ENCODE measurements at places on chromosomes 3 and 15.

DNA sequence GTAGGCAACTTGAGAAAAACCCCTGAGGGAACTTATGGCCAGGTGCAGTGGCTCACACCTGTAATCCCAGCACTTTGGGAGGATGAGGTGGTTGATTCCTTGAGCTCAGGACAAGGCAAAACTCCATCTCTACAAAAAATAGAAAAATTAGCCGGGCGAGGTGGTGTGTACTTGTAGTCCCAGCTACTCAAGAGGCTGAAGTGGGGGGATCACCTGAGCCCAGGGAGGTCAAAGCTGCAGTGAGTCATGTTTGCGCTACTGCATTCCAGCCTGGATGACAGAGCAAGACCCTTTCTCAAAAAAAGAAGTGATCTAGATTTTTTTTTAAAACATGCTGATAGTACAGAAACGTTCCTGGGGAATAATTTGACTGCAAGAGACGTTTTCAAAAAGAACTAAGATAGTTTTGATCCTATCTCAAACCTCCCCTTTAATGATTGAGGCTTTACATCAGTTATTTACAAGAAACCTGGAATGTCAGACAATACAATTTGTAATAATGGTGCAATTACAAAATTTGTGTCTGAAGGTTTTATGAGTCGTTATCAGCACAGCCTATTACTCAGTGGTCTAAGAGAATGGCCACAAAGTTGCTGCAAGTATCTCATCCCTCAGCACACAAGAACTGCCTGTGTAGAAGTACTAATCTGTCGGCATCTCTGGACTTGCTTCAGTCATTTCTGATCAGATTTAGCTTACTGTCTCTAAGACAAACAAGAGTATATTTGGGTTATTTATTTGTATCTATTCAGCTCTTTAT lies 32.2 kb upstream of the KLHL25 start:
- no peak for DNase-seq

GRCh38 chr3:50255251-50255615 lies 13.7 kb upstream of the SEMA3B start:
- no peak for DNase-seq

DNA sequence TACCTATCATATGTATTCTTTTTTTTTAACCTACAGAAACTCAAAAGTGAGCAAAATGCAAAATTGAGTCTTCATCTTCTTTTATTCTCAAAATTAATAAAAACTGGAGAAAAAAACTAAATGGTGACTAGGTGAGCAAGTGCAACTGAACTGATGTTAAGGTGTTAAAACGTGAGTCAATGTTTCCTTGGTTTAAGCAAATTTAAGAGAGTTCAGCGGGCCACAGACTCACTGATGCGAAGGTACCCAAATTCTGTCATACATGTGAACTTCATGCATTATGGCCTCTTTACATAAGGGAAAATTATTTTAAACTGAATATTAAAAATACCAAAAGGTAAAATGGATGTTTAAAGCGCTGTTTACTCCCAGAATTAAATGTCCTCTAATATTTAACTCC lies 206.6 kb downstream of the FOXP1 start:
- DNase-seq = no peak

DNA sequence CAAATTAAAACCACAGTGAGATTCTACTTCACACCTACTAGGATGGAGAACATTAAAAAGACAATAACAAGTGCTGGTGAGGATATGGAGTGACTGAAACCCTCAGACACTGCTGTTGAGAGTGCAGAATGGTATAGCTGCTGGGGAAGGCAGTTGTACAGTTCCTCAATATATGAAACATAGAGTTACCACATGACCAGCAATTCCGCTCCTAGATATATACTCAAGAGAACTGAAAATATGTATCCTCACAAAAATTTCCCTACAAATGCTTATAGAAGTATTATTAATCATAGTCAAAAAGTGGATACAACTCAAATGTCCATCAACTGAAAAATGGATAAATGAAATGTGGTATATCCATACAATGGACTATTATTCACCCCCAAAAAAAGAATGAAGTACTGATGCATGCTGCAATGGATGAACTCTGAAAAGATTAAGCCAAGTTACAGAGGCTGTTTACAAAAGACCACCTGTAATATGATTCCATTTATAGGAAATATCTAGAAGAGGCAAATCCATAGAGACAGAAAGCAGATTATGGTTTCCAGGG lies 164.7 kb upstream of the IGF1R start:
- DNase-seq = no peak

GRCh38 chr3:48433472-48434118 lies 3.7 kb upstream of the PLXNB1 start:
- DNase-seq = no peak

DNA sequence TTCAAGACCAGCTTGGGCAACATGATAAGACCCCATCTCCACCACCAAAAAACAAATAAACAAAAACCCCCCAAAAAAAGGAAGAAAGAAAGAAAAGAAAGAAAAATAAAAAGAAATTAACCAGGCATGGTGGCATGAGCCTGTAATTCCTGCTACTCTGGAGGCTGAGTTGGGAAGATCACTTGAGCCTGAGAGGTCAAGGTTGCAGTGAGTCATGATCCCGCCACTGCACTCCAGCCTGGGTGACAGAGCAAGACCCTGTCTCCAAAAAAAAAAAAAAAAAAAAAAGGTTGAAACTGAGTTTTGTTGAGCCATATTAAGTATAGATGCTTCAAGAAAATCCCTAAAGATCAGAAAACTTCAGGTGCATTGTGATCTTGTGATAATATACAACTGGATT lies 217.3 kb upstream of the LRRFIP2 start:
- no peak for DNase-seq

DNA sequence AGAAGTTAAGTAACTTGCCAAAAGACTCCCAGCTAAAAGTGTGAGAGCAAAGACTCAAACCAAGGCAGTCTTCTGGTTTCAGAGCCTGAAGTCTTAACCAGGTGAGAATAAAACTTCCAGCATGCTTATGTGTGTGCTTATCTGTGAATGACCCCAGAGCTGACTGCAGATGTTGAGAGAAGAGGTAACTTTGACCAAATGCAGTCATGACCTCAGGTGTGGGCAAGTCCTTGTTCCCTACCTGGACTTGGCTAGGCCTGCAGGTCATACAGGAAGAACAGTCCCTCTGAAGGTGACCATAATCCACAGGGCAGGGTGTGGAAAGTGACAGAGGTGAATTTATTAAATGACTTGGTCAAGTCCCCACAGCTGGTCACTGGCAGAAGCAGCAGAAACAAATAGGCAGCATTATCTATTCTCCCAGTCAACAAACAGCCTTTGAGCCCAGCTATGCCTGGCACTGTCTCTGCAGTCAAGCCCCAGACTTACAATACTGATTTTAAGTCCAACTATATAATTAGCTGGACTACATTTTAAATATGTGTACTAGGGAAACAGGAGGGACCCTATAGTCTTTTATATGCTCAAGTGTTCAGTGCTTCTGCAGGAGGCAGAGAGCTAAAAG lies 3.0 kb upstream of the CPEB1 start:
- no peak for DNase-seq

DNA sequence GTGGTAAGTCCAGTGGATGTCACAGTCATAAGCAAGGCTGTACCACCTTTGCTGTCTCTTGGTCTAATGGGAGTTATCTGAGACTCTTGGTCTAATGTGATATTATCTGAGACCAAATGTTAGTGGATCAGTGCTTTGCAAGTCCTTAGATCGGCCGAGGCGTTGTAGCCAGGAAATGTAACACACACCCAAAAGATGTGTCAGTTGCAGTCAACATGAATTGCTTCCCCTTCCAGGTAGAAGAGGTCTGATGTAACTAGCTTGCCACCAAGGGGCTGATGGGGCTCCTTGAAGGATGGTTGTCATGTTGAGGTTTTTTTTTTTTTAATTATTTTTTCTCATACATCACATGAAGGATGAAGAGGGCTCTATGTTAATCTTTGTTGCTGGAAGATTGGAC lies 45.4 kb upstream of the RAF1 start:
- DNase-seq = no peak

- DNase-seq = no peak
Measured at GRCh38 chr3:132378048-132378762, 39.1 kb upstream of the DNAJC13 start.

- DNase-seq = peak; percentile 41
Measured at GRCh38 chr3:164040991-164041390, 1037.3 kb downstream of the SI start.

GRCh38 chr3:11423868-11424267 lies 151.7 kb downstream of the ATG7 start:
- no peak for DNase-seq

DNA sequence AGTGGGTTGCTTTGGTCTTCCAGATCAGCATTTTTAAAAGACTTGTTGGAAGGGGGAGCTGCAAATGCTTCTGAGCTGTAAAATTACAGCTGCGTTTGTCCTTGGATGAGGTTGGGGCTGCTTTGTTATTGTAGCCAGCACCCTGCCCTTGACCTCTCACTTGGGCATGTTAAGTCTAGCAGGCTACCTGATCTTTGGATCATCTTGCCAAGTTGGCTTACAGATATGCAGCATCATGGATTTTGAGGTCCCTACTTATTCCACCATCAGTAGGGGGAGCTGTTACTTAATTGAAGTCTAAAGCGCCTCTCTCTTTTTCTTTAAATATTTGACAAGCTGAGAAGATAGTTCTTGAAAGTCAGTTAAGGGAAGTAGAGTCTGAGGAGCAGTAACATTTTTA lies 793.0 kb downstream of the MCTP2 start:
- peak; percentile 50 for DNase-seq

- peak; percentile 30 for DNase-seq
Measured at GRCh38 chr15:50166216-50166615, 15.8 kb upstream of the SLC27A2 start.

GRCh38 chr15:36362509-36362915 lies 216.9 kb upstream of the CDIN1 start:
- DNase-seq = no peak

DNA sequence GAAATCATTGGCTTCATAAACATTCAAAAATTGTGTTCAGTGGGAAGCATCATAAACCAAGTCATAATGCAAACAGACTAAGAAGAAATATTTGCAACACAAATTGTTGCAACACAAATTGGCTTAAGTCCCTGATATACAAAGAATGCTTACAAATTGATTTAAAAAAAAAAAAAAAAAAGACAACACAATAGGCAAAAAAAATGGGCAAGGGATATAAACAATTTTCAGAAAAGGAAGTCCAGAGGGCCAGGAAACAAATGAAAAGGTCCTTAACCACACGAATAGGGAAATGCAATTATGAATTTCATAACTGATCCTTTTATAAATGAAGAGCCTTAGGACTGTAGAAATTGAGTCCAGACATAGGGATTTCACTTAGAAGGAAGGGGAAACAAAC lies 98.9 kb downstream of the LRRK1 start:
- DNase-seq = no peak

Measured in astrocyte of the spinal cord (primary cell).